Kidney capillary endothelial cell (primary cell): ENCODE measurements at places on chromosomes 3 and 15.

DNA sequence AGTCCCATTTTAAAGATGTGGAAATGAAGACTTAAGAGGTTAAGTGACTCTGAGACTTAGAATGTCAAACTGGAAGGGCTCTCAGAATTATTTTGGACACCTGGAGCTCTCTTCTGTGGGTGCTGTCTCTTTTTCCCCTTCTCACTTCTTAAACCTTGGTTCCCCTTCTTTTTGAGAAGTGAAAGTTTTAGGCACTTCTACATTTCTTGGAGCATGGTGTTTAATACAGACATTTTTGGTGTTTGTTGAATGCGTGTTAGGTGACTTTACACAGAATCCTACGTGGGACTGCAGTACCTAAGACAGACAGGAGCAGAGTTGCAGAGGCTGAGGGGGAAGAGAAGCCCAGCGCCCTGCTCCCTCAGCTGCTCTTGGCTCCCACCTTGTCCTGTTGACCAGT lies 133.3 kb downstream of the MDFIC2 start:
- no peak for DNase-seq

- DNase-seq, result no peak
Measured at GRCh38 chr3:15693355-15693754, 91.8 kb downstream of the BTD start.

DNA sequence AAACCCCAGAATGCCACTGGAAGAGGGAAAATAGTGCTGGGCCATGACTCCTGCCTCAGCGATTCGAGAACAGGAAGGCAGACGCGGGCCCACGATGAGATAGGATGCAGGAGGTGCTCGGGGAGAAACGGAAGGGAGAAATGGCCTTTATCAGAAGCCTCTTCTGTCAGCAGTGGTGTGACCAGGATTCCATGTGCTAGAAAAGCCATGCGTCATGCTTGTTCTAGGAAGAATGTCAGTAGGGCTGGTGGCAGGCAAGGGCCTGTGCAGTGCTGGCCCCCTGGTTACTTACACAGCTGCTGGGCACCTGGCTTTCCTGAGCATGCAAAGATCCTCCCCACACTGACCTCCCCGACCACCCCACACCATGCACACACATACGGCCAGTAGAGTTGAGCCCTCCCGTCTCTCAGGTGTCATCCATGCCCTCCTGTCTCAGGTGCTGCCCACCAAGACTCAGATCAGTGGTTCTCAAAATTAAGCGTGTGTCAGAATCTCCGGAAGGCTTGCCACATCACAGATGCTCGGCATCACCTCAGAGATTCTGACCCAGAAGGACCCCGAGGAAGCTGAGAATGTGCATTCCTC lies 106.7 kb downstream of the ADAMTS17 start:
- DNase-seq, result no peak

GRCh38 chr3:113165841-113166240 lies 45.5 kb upstream of the BOC start:
- no peak for DNase-seq

GRCh38 chr15:27062951-27063350 lies 92.0 kb downstream of the GABRG3 start:
- DNase-seq, result no peak

- DNase-seq, result peak; percentile 32
Measured at GRCh38 chr3:66554178-66554577, 53.4 kb upstream of the LRIG1 start.

GRCh38 chr15:22880981-22881738 lies 42.7 kb downstream of the NIPA2 start:
- DNase-seq, result no peak

GRCh38 chr15:73052653-73053397 lies 562 bp downstream of the NEO1 start:
- no peak for DNase-seq

GRCh38 chr3:179373938-179374337 lies 26.4 kb downstream of the MFN1 start:
- no peak for DNase-seq

DNA sequence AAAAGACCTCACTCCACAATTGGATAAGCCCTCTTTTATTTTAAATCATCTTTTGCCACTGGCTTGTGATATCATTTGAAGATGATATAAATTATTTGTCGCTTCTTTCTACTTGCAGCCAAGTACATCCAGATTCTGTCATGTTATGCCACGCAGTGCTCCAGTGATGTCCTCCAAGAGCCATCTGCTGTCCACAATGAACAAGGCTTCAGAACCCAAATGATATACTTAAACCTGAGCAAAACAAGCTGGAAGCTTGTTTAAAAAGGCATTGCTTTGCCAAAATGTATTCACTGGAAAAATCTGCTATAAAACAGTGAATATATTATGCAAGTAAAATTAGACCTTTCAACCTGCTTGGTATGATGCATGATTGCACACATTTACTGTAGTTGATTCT lies 58.8 kb upstream of the ARL6 start:
- DNase-seq, result no peak

DNA sequence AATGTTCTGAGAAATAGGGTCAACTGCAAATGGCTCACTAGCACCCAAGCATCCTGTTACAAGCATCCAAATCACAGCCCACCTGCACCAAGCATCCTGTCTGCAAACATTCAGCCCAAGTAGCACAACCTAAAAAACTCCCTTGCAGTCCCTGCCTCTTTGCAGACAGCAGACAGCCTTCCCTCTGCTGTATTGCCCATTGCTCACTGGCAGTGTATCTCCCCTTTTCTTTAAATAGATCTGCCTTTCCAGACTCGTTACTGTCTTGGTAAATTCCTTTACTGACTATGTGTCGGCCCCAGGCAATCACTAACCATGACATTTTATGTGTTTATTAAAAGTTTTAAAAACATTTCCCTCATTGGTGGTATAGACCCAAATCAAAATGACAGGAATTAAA lies 155.4 kb downstream of the ADAMTSL3 start:
- no peak for DNase-seq

GRCh38 chr3:3531476-3531875 lies 267.8 kb upstream of the LRRN1 start:
- DNase-seq, result no peak

- DNase-seq, result no peak
Measured at GRCh38 chr15:99386391-99386790, 135.1 kb downstream of the LRRC28 start.

DNA sequence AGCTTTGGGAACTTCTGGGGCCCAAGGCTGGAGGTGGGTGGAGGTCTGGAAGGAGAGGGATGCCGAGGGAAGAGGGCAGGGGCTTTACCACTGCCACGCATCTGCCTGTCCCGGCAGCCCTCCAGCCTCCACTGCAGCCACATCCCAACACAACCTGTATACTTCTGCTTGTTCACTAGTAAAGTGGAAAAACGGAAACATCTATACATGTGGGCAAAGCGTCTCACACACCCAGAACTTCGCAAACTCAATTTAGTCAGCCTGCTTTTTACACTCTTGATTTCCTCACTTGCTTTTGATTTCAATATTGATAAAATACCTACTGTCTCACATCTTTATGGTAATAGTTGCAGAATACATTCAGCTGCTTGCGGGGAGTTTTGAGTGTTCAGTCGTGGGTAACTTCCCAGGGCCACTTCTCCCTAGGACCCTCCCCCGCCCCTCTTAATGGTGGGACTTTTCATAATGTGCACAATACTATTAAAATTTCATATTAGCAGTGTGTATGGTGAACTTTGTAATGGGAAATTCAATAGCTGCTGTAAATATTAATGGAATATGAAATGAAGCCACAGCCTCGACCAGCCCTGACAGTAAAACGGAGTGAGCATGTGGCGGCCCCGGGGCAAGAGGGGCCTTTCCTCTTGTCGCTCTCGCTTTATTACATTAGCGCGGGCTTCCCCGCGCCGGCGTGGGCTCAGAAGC lies 85.2 kb downstream of the NR2F2 start:
- no peak for DNase-seq
